Progenitor cell of endocrine pancreas (in vitro differentiated cells): ENCODE measurements at places on chromosomes 5 and 9. TPM values are rescaled to one million over a fixed set of nuclear protein-coding genes. Genes with fewer than 3 reads are reported as not detected.

DNA sequence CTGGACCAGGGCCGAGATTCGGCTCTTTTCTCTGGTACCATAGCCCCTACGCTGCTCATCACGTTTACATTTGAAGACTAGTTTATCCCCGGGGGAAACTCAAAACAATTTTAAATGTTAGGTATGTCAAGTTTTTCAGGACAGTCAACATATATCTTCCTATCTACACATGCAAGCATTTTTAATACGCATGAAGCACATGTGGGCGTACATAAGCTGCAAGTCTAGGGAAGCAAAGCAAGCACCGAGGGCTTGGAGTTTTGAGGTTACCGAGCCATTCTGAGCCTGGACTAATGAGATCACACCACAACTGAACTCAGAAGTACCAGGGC is 154.4 kb downstream of the AUH start:
- H3K4me3 ChIP-seq, result no peak overlapping the region
- no peak for DNase-seq
- peaks cover 10% of the 10 kb centered on the region for H3K36me3 ChIP-seq

The TRPM6 gene
- 0.10 and 0.20 TPM in 2 replicates for total RNA-seq

DNA sequence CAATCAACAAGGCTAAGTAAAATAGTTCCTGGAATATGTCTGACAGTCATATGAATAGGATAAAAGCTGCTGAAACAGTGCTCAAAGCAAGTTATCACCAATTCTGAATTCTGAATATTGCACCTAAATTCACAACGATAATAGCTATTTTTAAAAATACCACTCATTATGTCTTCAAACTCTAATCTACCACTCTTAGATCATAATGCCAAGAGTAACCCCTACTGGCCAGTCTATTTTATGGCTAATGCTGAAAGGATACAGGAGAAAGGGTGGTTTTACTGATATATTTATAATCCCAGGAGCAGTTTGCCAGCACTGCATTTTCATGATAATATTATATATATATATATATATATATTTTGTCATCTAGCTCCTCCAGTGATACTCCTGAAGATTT is 232.8 kb downstream of the PDE4D start:
- DNase-seq, result no peak
- peaks cover 28% of the 10 kb centered on the region for H3K4me1 ChIP-seq
- H3K36me3 ChIP-seq, result no peaks in the 10 kb centered on the region
- H3K27ac ChIP-seq, result no peak overlapping the region

The DDX4 gene
- not detected in 2 replicates for total RNA-seq

GRCh38 chr9:136115206-136115605 is 3.5 kb downstream of the TMEM250 start:
- no peak for DNase-seq
- H3K27ac ChIP-seq, result no peak overlapping the region
- H3K4me3 ChIP-seq, result no peak overlapping the region
- H3K27me3 ChIP-seq, result no peaks in the 10 kb centered on the region
- peaks cover 1% of the 10 kb centered on the region for H3K4me1 ChIP-seq

The NUTM2G gene
- total RNA-seq, result not detected in 2 replicates

GRCh38 chr9:101626295-101626694 is 31.5 kb upstream of the PPP3R2 start:
- DNase-seq, result no peak
- peaks cover 9% of the 10 kb centered on the region for H3K4me1 ChIP-seq
- H3K27me3 ChIP-seq, result no peaks in the 10 kb centered on the region
- H3K36me3 ChIP-seq, result no peaks in the 10 kb centered on the region
- no peak overlapping the region for H3K4me3 ChIP-seq

- peaks cover 20% of the 10 kb centered on the region for H3K27me3 ChIP-seq
- H3K4me3 ChIP-seq, result no peak overlapping the region
- peaks cover 6% of the 10 kb centered on the region for H3K4me1 ChIP-seq
Observed at GRCh38 chr5:179256328-179257175, 88.7 kb downstream of the ADAMTS2 start.
